Activated T-helper 1 cell treated with anti-CD3 and anti-CD28 coated beads, Interleukin-12 subunit alpha, Interleukin-12 subunit beta, Interleukin-2, Interleukin-4 antibody, amounts not matched to agents 30 ng/mL and 10 ng/mL and 1 ng/mL, durations not matched to agents 14 hours and 24 hours and 36 hours (primary cell): ENCODE measurements at places on chromosomes 5 and 9. TPM values are rescaled to one million over a fixed set of nuclear protein-coding genes. Genes with fewer than 3 reads are reported as not detected.

DNA sequence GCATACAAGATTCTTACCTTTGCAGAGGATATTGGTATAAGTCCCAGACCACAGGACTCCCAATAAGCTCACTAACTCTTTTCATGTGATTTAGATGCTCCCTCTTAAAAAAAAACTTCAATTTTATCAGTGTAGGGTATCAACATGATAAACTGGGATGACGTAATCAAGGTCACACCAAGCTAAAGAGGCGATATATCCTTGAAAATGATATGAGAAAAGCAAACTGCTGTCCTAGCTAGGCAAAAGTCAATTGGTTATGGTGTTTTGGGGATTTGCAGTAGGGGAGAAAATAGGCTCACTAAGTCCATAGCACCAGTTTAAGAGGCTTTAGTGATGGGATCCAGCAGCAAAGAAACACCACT, 354.4 kb downstream of the DIRAS2 start:
- DNase-seq, result no peak

Gene SLC12A2
- total RNA-seq, result 23.9 and 24.8 TPM in 2 replicates

Gene SLC45A2
- 0.18 TPM in 1 of 2 replicates, not detected in the other for total RNA-seq

DNA sequence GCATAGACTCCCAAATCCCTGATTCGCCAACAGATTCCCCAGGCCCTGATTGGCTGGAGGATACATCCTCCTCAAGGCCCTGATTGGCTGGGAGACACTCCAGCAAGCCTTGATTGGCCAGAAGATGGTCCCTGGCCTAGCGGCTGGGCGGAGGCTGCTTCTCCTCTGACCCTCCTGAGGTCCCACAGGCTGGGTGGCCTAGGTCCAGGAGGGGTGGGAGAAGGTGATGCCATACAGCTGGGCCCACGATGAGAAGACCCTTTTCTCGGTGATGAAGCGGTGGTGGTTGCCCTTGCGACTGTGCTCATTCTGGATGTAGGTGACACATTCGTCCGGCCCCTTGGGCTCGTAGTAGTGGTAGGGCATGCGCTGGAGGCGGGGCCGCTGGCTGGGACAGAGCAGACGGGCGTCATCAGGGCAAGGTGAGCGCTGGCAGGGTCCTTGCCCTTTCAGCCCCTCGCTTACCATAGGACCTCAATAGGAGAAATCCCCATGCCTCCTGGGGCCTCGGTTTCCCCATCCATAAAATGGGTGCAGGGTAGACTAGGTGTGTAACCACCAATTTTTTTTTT, 9.0 kb upstream of the AK1 start:
- no peak for DNase-seq

GRCh38 chr5:39352951-39353350, 11.3 kb downstream of the C9 start:
- no peak for DNase-seq

Gene HACD4
- 2.7 and 3.0 TPM in 2 replicates for total RNA-seq

DNA sequence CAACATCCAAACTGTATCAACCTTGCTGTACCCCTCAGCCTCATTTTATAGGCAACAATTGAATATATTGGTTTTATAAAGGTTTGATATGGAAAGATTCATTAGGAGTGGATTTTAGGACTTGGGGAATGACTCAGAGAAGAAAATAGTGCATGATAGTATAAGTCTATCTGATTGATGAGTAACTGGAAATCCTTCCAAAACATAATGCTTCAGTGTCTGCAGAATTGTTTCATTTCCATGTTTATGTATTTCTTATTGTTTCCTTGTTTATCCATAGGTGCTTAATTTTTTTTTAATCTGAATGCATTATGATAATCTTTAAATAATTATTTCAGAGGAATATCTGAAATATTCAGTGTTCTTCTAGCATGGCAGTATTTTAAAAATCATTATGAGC, 12.6 kb downstream of the JAK2 start:
- DNase-seq, result no peak

DNA sequence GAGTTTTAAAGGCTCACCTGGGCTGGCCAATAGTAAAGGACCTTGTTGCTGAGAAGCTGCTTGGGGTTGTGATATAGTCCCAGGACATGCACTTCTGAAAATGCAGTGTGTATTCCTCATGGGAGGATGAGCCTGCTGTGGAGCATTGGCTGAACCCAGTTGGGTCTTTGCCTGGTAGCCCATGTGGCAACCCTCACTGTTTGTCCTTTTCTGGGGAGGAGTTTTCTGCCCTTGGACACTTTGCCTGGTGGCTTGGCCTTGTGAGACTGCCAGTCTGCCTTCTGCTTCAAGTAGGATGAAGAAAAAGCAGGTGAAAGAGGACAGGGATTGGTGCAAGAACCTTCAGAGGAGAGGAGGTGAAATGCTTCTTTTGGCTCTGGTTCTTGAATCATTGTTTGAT, 4.0 kb downstream of the TENT4A start:
- DNase-seq, result no peak

DNA sequence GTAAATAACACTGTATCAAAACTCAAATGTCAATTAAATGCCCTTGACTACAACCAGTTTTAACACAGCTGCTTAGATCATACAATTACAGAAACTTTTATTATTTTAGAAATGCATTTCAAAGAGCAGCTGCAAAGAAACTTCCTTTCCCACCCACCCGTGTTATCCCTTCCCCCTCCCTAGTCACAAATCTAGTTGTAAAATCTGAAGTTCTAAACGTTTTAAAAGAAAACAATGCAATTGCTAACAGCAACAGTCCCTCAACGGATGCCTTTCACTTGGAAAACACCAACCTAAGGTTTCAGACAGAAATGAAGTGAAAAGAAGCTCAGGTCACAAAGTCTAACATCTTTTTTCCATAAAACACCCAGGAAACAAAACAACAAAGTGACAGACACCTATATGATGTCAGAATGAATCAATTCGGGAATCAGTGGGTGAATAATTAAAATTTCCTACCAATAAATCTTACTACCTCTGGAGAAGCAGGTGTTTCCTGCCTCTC, 100.3 kb downstream of the FBXW11 start:
- no peak for DNase-seq

DNA sequence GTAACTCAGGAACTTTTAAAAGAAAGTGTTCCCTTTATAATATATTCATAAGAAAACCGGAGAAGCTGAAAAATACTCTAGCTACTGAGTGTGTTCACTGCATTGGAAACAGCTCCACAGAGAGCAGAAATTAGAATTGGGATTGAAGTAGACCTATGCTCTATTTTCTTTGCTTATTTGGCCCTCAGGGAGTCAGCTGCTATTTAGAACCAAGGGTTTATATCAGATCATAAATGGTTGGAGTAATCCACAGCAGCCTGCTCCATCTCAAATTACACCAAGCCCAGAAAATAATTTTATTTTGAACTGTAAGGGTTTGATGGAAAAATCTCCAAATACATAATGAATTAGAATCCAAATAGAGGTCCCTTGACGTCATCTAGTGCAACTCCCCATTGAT, 202.6 kb downstream of the ADAMTSL1 start:
- no peak for DNase-seq

DNA sequence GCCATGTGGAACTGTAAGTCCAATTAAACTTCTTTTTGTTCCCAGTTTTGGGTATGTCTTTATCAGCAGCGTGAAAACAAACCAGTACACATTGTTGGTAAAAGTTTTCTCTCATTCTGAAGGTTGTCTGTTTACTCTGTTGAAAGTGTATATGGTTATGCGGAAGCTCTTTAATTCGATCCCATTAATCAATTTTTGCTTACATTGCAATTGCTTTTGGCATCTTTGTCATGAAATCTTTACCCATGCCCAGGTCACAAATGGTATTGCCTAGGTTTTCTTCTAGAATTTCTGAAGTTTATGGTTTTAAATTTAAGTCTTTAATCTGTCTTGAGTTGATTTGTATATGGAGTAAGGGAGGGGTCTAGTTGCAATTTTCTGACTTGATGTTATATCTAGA, 1901.9 kb downstream of the MAT2B start:
- DNase-seq, result no peak

- DNase-seq, result no peak
These were observed 59.9 kb downstream of the VAV2 start for GRCh38 chr9:133932181-133932580.

Gene SH3GLB2
- 71.1 and 74.8 TPM in 2 replicates for total RNA-seq

Gene GPR151
- total RNA-seq, result not detected in 2 replicates

- DNase-seq, result no peak
These were observed 75.3 kb upstream of the SV2C start for GRCh38 chr5:76007904-76008303.

Gene WDR38
- total RNA-seq, result not detected in 2 replicates

Gene SLC25A48
- total RNA-seq, result not detected in 2 replicates

Gene MYORG
- 1.0 and 1.9 TPM in 2 replicates for total RNA-seq

Gene TNFSF8
- total RNA-seq, result 200 and 207 TPM in 2 replicates

DNA sequence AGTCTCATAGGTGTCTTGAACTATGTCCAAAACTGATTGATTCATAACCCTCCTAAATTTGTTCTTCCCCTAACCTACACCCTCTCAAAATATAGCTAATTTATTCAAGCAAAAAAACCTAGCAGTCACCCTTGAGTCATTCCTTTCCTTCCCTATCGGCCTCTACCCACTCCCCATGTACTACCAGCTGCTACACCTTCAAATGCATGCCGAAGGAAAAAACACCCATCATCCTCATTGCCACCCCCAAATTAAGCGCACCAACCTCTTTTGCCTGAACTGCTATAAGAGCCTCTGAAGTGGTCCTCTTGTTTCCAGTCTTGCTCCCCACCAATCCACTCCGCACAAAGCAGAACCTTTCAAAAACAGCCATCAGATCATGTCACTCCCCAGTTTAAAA, 12.6 kb downstream of the LIFR start:
- no peak for DNase-seq

GRCh38 chr5:115355095-115355494, 58.6 kb upstream of the CCDC112 start:
- DNase-seq, result no peak

Gene IFNK
- total RNA-seq, result not detected in 2 replicates

Gene RASGRF2
- total RNA-seq, result 22.6 and 26.7 TPM in 2 replicates

Gene IRX1
- total RNA-seq, result not detected in 2 replicates

Gene WDR5
- 65.0 and 71.3 TPM in 2 replicates for total RNA-seq

Gene USP20
- 47.9 and 50.2 TPM in 2 replicates for total RNA-seq

GRCh38 chr5:76114179-76114851, 31.1 kb downstream of the SV2C start:
- DNase-seq, result no peak

DNA sequence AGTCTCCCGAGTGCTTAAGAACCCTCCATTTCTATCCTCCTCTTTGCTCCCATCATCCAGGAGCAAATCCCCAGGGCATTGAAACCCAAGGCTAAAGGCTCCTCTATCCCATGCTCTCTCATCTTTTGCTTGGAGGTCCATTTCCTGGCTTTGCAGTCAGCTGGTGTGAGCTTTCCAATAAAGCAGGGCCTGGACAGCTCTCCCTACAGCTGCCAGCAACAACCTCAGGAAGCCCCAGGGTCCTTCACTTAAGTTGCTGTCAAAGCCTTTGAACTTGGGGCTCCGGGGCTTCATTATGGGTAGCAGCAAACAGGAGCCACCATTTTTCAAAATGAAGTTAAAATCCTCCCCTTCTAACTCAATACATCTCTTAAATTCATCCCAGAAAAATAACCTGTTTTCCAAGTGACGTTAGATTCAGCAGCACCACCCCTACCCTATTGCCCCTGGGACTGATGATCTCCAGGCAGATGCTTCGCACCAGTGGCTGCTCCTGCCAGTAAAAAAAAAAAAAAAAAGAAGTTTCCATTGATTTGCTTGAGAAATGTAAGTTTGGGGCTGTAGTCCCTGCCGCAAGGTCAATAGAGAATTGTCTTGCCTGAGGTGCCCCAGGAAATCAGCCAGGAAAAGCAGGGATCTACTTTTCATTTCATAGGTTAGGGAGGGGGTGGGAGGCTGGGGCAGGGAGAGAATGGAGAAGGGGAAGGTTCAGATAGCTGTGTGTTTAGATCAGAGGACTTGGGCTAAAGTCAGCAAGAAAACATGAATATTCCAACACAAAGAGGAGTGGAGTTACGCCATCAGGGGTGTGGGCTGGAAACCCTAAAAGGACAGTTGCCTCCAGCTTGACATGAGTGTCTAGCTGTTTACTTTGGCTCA, 83.8 kb upstream of the IL6ST start:
- no peak for DNase-seq

GRCh38 chr5:123659011-123659410, 147.0 kb downstream of the CSNK1G3 start:
- DNase-seq, result no peak

Gene ASPN
- total RNA-seq, result not detected in 2 replicates

DNA sequence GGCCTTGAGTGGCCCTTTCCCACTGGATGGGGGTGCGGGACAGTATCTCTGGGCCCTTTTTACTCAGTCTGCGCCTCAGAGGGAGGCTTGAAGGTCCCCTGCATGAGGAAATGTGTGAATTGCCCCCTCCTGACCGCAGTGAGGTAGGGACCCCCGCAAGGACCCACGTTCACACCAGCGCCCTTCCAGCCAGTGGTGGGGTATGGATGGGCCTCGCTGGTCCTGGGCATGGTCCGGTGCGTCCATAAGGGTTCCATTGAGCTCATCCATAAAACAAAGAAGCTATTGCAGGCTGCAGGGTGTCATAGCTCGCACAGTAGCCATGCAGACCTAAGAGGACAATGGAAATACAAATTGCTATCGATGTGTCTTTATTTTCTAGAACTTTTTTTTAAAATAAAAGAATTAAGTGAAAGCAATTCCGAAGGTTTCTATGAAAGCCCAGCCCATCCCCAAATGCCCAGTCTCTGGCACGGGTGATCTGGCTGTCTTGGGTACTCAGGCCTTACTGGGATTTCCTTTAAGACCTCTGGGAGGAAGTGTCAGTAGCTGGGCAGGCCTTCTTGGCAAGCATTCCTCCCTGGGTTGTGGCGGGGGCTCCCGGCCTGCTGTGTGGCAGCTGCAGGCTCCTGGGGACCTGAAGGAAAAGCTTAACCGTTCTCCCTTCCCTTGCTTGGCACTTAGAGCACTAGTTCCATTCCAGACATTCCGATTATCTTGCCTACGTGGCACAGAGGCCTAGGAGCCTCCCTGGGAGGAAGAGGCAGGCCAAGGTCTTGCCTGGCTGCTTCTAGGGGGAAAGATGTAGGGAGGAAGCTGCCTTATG, 1.5 kb upstream of the SEMA5A start:
- DNase-seq, result no peak

Gene SPATA9
- not detected in 2 replicates for total RNA-seq

DNA sequence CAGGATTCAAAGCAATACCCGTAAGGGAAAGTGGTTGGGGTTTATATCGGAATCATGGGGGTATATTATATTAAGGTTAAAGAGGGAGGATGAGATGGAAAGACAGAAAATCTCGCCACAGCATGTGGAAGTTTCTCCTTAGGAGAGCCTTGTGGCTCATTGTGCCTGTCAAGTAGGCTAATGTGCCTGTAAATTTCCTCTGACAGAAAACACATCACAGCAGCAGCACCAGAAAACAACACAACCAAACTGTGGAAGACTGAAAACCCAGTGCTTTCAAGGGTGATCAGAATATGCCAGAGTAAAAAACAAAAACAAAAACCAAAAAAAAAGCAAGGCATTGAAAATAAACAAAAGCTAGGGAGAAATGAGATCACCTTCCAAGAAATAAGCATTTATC, 11.3 kb upstream of the MAN2A1 start:
- DNase-seq, result no peak

- DNase-seq, result no peak
These were observed 266.7 kb downstream of the PJA2 start for GRCh38 chr5:109143031-109143430.

DNA sequence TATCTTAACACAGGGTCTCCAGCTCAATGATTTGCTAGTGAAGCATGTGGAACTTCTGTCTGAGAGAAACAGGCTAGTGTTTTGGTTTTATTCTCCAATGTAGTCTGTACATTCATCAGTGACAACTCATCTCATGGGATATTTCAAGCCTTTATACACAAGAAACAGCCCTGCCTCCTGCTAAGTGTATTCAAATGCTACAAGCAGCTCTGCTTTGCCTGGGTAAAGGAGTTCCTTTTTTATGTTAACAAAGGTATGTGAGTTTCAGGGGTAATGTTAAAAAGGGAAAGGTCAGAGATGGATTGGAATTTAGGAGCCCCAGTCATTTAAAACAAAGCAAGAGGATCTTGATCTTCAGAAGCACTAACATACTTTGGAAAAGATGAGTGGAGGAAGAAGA, 498.7 kb downstream of the ISL1 start:
- no peak for DNase-seq
